ENCODE measurements at places on chromosomes 7 and 10. TPM values are rescaled to one million over a fixed set of nuclear protein-coding genes. Genes with fewer than 3 reads are reported as not detected.

The NHLRC2 gene
- 72.5 TPM for total RNA-seq

The CRTAC1 gene
- total RNA-seq = 1.6 TPM

The ACTL6B gene
- total RNA-seq = not detected

The GPR15LG gene
- total RNA-seq = not detected

The MNX1 gene
- not detected for total RNA-seq

The SRGN gene
- 42.9 TPM for total RNA-seq

The EPO gene
- not detected for total RNA-seq

The CPVL gene
- 124 TPM for total RNA-seq

The CNTNAP2 gene
- 0.61 TPM for total RNA-seq

The PHKG1 gene
- 30.1 TPM for total RNA-seq

The NXPH1 gene
- total RNA-seq = not detected

The SCIN gene
- total RNA-seq = 0.53 TPM

The AVL9 gene
- 18.8 TPM for total RNA-seq

The CYP3A4 gene
- total RNA-seq = not detected

The CYP26C1 gene
- total RNA-seq = not detected

The ZPBP gene
- not detected for total RNA-seq

The FAM241B gene
- total RNA-seq = 9.0 TPM
